ENCODE measurements at places on chromosomes 5 and 9.
A peak's percentile ranks its signal among the peaks of the same experiment; 100 is the strongest.

- H3K36me3 ChIP-seq, result no peaks in the 10 kb centered on the region
- H3K4me3 ChIP-seq, result no peak overlapping the region
- no peaks in the 10 kb centered on the region for H3K27me3 ChIP-seq
- H3K4me1 ChIP-seq, result no peaks in the 10 kb centered on the region
- H3K27ac ChIP-seq, result no peak overlapping the region
These were observed 331.9 kb upstream of the KLF9 start for GRCh38 chr9:70746316-70746715.

- H3K27me3 ChIP-seq, result no peaks in the 10 kb centered on the region
- no peak for DNase-seq
- H3K27ac ChIP-seq, result no peak overlapping the region
- H3K36me3 ChIP-seq, result no peaks in the 10 kb centered on the region
- no peak overlapping the region for H3K4me3 ChIP-seq
These were observed 196.6 kb downstream of the TTLL11 start for GRCh38 chr9:121896545-121896943.

GRCh38 chr5:10354048-10354872 lies 765 bp downstream of the MARCHF6 start:
- H3K27ac ChIP-seq, result peak overlapping the region; percentile 97
- H3K4me1 ChIP-seq, result peaks cover 8% of the 10 kb centered on the region
- no peaks in the 10 kb centered on the region for H3K36me3 ChIP-seq
- no peaks in the 10 kb centered on the region for H3K27me3 ChIP-seq
- no peak for DNase-seq

DNA sequence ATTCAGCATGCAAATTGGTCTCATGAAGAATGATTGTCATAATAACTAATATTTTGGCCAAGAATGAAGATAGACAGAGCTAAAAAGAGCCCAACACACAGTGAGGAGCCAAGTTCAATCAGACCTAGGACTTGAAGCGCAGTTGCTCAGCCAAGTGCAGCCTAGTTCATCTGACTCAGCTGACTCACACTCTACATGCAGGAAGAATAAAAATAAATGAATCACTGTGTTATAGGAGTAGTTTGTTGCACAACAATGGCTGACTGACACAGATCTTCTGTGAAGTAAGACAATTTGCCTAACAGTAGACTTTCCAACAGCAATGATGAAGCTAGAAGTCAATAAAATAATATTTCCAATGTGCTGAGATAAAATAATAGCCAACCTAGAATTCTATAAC lies 261.5 kb downstream of the CEMIP2 start:
- H3K27me3 ChIP-seq, result no peaks in the 10 kb centered on the region
- H3K27ac ChIP-seq, result no peak overlapping the region
- H3K36me3 ChIP-seq, result no peaks in the 10 kb centered on the region
- no peaks in the 10 kb centered on the region for H3K4me1 ChIP-seq
- H3K4me3 ChIP-seq, result no peak overlapping the region
